ENCODE measurements at places on chromosomes 2 and 18.

GRCh38 chr2:33812707-33813106 is 213.6 kb upstream of the FAM98A start:
- no peak for DNase-seq

GRCh38 chr18:72460210-72460680 is 83.9 kb downstream of the CBLN2 start:
- DNase-seq, result no peak

GRCh38 chr2:117714110-117714509 is 100.4 kb upstream of the DDX18 start:
- no peak for DNase-seq

- DNase-seq, result no peak
Observed at GRCh38 chr18:77884454-77884853, 634.8 kb downstream of the GALR1 start.

DNA sequence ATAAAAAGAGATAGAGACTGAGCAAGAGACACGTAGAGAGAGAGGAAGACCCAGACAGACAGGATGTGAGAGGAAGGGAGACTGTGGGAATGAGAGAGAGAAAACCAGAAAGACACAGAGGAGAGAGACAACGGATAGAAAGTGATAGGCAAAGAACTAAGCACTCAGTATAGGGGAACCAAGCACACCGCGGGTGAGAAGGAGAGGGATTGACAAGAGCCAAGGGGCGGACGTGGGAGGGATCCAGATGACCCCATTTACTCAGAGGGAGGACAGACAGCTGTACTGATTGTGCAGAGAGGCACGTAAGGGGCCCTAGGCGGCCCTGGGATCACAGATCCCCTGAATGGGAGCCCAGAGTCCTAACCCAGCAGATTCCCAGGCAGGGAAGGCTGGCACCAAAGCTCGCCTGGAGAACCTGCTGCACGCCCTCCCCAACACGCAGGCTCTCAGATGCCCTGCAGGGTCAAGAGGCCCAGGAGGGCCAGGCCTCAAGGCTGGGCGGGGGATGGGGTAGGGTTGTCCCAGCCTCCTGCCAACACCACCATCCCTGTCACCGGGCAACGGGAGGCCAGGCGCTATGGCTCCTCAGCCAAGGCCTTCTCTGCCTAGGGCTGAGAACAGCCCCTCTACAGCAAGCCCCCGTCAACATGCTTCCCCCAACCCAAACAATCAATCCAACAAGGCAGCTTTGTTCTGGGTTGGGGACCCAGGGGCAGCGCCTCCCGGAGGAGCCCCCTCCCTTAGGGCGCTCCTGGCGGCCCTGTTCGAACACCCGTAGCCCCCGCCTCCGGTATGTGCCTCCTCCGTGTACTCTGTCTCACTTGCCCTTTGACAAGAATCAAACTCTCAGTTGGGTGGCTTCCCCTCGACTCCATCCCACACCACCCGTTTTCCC is 579 bp downstream of the LOXL3 start:
- no peak for DNase-seq

DNA sequence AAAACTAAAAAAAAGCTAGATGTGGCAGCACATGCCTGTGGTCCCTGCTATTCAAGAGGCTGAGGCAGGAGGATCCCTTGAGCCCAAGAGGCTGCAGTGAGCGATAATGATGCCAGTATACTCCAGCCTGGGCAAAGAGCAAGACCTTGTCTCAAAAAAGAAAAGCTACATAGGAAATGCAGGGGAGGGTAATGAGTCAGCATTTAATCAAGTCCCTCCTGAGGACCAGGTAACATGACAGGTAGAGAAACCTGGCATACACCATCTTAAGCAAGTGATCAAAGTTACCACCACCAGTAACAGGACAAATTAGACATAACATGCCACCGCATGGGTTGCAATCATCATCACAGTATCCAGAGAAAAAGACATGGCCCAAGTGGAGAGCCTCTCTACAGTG is 25.8 kb downstream of the MYO5B start:
- DNase-seq, result no peak

Data from immature natural killer cell (primary cell).